ENCODE measurements at places on chromosomes 3 and 15.
A peak's percentile ranks its signal among the peaks of the same experiment; 100 is the strongest.

DNA sequence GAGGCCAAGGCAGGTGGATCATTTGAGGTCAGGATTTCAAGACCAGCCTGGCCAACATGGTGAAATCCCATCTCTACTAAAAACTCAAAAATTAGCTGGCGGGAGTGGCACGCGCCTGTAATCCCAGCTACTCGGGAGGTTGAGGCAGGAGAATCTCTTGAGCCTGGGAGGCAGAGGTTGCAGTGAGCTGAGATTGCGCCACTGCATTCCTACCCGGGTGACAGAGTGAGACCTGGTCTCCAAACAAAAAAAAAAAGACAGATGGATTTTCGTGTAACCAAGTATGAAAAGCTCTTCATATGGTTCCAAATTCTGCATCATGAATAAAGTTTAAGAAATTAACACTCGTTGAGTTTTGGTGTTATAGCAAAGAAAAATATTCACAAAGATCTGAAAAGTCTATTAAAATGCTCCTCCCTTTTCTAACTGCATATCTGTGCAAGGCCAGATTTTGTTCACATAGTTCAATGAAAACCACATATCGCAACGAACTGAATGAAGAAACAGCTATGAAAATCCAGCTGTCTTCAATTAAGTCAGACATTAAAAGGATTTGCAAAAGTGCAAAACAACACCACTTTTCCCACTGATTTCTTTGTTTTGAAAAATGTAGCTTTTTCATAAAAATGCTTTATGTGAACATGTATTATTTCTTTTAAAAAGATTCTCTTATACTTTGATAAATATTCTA is 23.8 kb upstream of the FBLN2 start:
- no peak for DNase-seq

- no peak for DNase-seq
Measured at GRCh38 chr3:194750491-194750828, 64.8 kb downstream of the FAM43A start.

GRCh38 chr3:131001071-131001470 is 25.6 kb downstream of the ASTE1 start:
- no peak for DNase-seq

GRCh38 chr3:8938021-8938420 is 25.3 kb downstream of the RAD18 start:
- DNase-seq: no peak

GRCh38 chr3:148922467-148922866 is 57.4 kb downstream of the CPA3 start:
- no peak for DNase-seq

DNA sequence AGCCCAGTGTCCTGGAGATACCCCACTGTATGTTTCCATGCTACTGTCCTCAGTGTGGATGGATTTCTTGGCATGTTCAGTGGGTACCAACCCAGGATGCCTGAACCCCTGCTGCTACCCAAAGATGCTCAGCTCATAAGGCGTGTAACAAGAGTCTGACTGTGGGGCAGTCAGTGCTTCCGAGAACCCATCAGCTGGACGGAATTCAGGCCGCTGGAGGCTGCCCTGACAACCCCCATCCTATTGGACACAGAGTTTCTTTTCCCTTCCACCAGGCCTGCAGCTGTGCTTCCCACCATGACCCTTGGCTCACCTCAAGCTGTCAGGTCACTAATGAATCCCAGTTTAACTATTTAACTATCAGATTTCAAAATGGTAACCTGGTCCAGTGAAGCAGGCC is 224.1 kb upstream of the FEZF2 start:
- DNase-seq: no peak

- DNase-seq: no peak
Measured at GRCh38 chr3:136730595-136731273, 21.4 kb downstream of the STAG1 start.

DNA sequence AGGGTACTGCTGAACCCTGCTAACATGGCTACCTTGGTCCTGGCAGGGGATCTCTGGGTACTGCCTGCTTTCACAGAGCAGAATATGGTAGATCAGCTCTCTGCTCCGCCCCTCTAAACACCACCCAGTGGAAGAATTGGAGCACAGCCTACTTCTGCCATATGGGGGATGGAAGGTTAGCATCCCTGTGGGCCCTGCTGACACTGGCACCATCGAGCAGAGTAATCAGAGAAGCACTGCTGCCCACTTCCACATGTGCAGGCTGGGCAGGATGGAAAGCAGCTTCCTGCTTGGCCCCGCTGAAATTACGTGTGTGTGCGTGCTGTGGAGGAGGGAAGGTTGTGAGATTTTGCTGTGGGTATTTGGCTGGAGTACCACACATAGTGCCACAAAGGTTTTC is 24.8 kb downstream of the CCR1 start:
- no peak for DNase-seq

DNA sequence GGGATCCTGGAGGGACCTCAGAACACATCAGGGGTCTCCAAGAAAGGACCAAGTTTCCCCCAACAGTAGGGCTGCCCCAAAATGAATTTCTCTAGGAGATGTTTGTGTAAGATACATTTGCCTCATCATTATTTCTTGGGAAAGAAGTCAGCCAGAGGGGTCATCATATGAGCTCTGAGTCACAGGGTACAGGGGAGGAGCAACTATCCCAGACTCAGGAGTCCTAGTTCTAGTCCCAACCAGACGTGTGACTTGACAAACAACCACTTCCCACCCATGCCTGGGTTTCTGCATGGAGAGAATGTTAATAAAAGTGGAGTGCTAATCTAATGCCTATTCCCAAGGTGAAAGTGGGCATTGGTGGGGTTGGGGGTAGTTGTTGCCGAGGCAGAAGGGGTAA is 144.1 kb downstream of the ALDH1A2 start:
- no peak for DNase-seq

- no peak for DNase-seq
Measured at GRCh38 chr15:22955544-22956119, 24.5 kb downstream of the CYFIP1 start.

- DNase-seq: no peak
Measured at GRCh38 chr3:190361791-190362190, 26.2 kb upstream of the CLDN16 start.

GRCh38 chr3:55797084-55797483 is 310.0 kb upstream of the WNT5A start:
- DNase-seq: no peak

- DNase-seq: no peak
Measured at GRCh38 chr3:115099134-115099985, 47.7 kb downstream of the ZBTB20 start.

- DNase-seq: no peak
Measured at GRCh38 chr3:195708626-195709481, 11.9 kb upstream of the MUC20 start.

GRCh38 chr15:65361708-65362459 is 15.9 kb downstream of the IGDCC3 start:
- DNase-seq: no peak

GRCh38 chr3:129413687-129414506 is 14.5 kb downstream of the EFCAB12 start:
- no peak for DNase-seq

- no peak for DNase-seq
Measured at GRCh38 chr3:40097131-40098117, 212.1 kb upstream of the EIF1B start.

DNA sequence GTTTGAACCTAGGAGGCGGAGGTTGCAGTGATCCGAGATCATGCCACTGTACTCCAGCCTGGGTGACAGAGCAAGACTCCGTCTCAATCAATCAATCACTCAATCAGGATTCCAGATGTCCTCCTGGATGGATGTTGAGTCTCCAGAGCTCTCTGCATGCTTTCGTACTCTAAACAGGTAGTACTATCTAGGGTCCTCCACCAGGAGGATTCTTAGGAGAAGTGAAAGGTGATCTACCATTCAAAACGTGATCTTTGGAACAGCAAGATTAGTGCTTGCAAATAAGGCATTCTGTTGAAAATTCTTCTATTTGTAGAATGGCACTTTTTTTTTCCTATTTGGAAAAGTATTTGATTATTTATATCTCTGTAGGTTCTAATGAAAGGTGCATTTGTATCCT is 34.3 kb downstream of the CNOT10 start:
- no peak for DNase-seq

GRCh38 chr15:40420071-40420713 is 14.6 kb downstream of the IVD start:
- DNase-seq: no peak

DNA sequence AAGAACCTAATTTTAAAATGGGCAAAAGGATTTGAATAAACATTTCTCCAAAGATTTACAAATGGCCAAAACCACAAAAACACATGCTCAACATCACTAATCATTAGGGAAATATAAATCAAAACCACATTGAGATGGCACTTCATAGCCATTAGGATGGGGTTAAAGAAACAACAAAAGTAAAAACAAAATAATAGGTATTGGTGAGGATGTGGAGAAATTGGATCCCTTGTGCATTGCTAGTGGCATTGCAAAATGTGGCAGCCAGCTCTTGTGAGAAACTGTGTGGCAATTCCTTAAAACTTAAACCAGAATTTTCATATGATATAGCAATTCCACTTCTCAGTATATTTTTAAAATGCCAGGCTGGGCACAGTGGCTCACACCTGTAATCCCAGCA is 126.5 kb downstream of the STT3B start:
- no peak for DNase-seq

- DNase-seq: no peak
Measured at GRCh38 chr15:89136818-89137772, 48.8 kb downstream of the ABHD2 start.

DNA sequence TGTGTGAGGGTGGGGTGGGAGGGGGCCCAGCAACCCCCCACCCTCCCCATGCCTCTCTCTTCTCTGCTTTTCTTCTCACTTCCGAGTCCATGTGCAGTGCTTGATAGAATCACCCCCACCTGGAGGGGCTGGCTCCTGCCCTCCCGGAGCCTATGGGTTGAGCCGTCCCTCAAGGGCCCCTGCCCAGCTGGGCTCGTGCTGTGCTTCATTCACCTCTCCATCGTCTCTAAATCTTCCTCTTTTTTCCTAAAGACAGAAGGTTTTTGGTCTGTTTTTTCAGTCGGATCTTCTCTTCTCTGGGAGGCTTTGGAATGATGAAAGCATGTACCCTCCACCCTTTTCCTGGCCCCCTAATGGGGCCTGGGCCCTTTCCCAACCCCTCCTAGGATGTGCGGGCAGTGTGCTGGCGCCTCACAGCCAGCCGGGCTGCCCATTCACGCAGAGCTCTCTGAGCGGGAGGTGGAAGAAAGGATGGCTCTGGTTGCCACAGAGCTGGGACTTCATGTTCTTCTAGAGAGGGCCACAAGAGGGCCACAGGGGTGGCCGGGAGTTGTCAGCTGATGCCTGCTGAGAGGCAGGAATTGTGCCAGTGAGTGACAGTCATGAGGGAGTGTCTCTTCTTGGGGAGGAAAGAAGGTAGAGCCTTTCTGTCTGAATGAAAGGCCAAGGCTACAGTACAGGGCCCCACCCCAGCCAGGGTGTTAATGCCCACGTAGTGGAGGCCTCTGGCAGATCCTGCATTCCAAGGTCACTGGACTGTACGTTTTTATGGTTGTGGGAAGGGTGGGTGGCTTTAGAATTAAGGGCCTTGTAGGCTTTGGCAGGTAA is 8.1 kb downstream of the FAM131A start:
- DNase-seq: peak; percentile 26

DNA sequence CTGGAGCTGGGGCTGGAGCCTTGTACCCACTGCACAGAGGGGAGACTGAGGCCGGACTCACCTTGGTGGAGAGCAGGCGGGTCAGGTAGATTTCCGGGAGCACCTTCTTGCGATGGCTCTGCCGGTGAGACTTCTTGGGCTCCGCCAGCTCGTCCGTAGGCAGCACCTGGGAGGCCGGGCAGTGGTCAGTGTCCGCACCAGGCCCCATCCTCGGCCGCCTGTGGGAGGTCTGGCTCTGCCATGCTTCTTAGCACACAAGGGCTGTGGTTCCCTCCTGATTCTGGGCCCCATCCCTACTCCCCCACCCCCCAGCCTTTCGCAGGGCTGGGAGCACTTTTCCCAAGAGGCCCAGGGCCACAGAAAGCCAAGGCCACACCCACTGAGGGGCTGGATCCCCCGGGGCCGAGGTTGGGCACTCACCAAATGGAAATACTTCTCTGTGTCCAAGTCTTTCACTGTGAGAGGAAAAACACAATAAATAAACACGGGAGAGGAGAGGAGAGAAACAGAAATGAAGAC is 17.4 kb downstream of the H1-8 start:
- DNase-seq: no peak

- no peak for DNase-seq
Measured at GRCh38 chr15:36407647-36408046, 171.8 kb upstream of the CDIN1 start.

GRCh38 chr3:188465311-188465710 is 311.4 kb downstream of the LPP start:
- DNase-seq: no peak

- DNase-seq: no peak
Measured at GRCh38 chr3:134681522-134681900, 30.7 kb upstream of the KY start.

GRCh38 chr3:27591312-27592210 is 107.4 kb upstream of the SLC4A7 start:
- peak; percentile 37 for DNase-seq

DNA sequence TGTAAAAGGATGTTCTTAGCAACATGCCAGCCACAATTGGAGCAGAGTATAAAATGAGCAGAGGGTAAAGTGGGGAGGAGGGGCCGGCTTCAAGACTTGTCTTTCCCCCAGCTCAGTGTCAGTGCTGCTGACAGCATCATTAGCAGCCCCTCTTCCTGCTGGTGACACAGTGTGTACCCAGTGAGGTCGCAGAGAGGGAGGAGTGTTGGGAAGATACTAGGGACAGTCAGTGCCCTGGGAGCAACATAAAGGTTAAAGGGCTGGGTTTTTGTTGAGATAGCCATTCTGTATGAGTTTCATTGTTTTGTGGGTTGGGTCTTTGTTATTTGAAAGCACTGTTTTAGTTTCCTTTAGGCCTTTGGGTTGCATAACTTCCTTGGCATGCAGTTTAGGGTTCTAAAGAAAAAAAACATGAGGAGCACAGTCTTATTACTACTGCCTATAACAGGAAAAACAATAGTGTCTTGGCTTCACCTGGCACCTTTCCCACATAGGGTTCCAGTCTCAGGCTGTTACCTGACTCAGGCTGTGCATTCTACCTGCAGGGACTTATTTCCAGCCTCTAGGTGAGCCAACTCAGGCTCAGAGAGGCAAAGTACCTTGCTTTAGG is 94.1 kb upstream of the SKOR1 start:
- no peak for DNase-seq

GRCh38 chr15:63185206-63185605 is 4.2 kb upstream of the RAB8B start:
- no peak for DNase-seq

GRCh38 chr15:70196372-70197316 is 98.9 kb upstream of the TLE3 start:
- DNase-seq: peak; percentile 85

GRCh38 chr3:194877291-194878119 is 191.8 kb downstream of the FAM43A start:
- DNase-seq: no peak

- DNase-seq: no peak
Measured at GRCh38 chr3:100096866-100097265, 17.4 kb downstream of the FILIP1L start.

DNA sequence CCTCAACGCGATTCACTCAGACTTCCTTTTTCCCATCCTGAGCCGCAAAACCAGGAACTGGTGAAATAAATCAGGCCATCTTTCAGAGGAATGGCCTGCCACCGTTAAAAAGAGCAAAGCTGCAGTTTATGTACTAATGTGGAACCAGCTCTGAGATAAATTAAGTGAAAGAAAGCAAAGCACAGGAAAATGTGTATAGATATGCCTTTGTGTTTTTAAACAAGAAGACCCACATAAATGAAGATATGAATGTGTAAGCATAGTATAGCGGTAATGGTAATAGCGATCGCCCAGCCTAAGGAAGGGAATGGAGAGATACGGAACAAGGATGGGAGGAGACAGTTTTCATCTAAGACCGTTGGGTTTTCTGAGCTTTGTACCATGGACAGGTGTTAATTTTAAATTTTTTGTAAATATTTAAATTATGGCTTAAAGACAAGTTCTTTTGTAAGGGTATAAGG is 30.8 kb upstream of the RPN1 start:
- DNase-seq: no peak

All from activated CD4-positive, alpha-beta memory T cell treated with anti-CD3 and anti-CD28 coated beads for 36 hours (primary cell).